H1 (cell line): ENCODE measurements at places on chromosomes 13 and 19. TPM values are rescaled to one million over a fixed set of nuclear protein-coding genes. Genes with fewer than 3 reads are reported as not detected.
A peak's percentile ranks its signal among the peaks of the same experiment; 100 is the strongest.

RDH8 gene
- polyA plus RNA-seq, result 0.38 and 0.58 TPM in 2 replicates

CEACAM4 gene
- polyA plus RNA-seq, result not detected in 2 replicates

ZNF439 gene
- polyA plus RNA-seq, result 0.05 and 0.09 TPM in 2 replicates

FGF21 gene
- polyA plus RNA-seq, result 0.80 and 2.2 TPM in 2 replicates

SPINT2 gene
- polyA plus RNA-seq, result 294 and 376 TPM in 2 replicates

FAM83E gene
- polyA plus RNA-seq, result 1.8 and 2.5 TPM in 2 replicates

- DNase-seq, result no peak
These were observed 5.9 kb upstream of the ZNF551 start for GRCh38 chr19:57675881-57676280.

DNA sequence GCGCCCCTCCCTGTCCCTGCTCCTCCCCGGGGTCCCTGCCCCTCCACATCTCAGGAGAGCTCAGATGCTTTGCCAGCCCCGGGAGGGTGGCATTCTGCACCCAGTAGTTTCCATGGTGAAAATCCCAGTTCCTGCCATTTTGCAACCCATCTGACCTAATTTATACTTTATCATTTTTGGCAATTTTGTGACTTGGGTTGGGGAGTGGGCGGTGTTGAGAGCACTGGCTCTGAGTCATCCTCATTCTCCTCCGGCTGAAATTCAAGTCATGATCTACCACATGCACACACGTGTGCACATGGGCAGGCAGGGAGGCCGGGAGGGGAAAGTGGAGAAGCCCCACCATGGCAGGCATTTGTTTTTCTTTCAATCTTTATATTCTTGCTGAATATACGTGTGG lies 208.6 kb downstream of the URI1 start:
- DNase-seq, result no peak

- DNase-seq, result peak; percentile 98
These were observed at the start of gene UNC13A for GRCh38 chr19:17687857-17688784. Gene UNC13A, minus strand, starts transcription at chr19:17688354. Its CDS starts 155 bp downstream, at chr19:17688199.

DNA sequence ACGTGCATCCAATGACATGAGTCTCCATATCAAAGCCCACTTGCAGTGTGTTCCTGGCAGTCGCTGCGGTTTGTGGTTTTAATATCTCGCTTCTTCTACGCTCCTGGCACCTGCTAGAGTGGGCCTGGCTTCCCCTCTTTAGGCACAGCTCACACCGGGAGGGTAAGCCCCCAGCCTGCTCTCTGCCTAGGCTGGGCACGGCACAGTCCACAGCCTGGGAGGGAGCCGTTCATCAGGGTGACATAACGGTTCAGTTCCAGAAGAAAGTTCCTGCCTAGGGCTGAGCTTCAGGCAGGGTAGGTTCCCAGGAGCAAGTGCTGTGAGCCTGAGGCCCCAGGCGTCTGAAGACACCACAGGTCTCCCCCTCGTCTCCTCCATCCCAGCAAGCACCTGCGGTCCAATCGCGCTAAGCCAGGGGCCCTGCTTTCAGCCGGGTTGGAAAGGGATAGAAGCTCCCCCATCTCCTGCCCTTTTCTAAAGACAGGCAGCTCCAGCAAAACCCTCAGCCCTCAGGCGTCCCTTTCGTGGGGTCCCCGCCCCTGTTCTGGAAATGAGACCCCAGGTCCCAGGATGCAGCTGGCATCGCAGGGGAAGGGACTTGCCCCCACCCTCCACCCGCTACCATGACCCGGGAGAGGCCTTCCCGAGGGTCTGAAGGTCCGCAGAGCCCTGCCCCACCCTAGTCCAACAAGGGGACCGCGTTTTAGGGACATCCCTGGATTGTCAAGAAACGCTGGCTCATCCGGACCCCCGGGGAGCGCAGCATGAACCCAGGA lies 121.6 kb upstream of the ZNF507 start:
- no peak for DNase-seq

GRCh38 chr19:57465680-57466381 lies 8.9 kb upstream of the VN1R1 start:
- no peak for DNase-seq

DNA sequence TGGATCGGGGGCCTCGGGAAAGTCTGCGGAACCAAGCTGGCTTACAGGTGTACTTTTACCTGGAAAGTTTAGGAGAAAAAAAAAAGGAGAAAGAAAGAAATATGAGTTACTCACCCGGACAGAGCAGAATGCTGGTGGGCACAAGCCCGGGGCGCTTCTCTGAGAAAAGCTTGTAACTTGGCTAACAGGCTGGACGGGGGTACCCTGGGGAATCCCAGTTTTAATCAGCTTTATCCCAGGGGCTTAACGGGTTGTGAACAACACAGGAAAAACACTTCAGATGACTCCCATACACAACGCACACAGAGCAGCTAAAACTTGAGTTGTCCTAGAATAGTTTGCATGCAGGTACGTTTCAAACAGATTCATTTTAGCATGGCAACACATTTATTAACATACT lies 37.3 kb downstream of the KLF2 start:
- no peak for DNase-seq

DNA sequence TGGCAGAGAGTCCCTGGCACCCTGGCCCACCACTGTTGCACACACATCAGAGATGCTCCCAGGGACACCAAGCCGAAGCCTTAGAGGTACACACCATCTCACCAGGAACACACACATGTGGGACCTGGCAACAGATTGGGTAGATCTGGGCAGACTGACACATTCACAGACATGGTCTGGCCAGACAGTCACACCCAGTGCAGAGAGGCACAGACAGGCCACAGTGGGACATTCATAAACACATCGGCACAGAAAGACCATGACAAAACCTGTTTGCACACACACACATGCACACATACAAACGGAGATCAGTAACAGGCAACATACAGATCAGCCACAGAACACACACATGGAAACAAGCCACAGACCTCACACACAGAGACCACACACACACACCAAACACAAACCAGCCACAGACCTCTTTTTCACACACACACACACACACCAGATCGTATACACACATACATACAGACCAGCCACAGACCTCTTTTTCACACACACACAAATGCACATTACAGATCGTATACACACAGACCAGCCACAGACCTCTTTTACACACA lies 6.3 kb upstream of the JUNB start:
- no peak for DNase-seq

DNA sequence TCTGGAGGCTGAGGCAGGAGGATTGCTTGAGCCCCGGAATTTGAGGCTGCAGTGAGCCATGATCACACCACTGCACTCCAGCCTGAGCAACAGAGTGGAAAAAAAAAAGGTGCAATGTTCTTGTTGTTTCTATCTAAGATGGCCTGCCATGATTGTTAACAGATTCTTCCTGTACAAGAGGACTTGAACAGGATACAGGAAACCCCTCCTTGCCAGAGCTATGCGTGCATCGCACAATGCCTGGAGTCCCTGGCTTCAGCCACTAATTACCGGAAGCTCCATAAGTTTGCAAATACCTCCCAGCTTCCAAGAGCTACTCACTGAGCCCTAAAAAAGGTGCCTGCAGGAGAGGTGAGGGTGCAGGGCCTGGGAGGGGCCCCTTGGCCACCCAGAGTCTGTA lies 13.1 kb upstream of the HIF3A start:
- DNase-seq, result no peak

GRCh38 chr13:75368167-75368566 lies 113.8 kb downstream of the TBC1D4 start:
- DNase-seq, result no peak

GRCh38 chr13:99467764-99468163 lies 33.5 kb upstream of the TM9SF2 start:
- DNase-seq, result no peak

DNA sequence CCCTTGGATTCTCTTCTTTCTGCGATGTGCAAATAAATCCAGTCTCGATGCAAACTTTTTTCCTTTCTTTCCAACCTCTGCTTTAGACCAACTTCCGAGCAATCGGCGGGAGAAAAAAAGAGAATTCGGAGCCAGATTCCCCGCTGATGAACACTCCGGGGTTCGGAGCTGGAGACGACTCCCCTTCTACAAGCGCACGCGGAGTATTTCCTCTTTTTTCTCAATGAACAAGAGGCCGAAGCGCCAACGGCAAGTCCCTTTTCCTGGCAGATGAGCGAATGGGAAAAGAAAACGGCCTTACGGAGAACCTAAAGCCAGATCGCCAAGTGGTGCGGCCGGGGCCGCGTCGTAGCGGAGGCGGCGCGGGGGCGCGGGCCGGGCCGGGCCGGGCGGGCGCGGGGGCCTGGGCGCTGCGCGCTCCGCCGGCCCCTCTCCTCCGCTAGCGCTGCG lies 250 bp downstream of the SPRY2 start:
- no peak for DNase-seq

- DNase-seq, result no peak
These were observed 1.2 kb downstream of the PRDX2 start for GRCh38 chr19:12800466-12800770.

DNA sequence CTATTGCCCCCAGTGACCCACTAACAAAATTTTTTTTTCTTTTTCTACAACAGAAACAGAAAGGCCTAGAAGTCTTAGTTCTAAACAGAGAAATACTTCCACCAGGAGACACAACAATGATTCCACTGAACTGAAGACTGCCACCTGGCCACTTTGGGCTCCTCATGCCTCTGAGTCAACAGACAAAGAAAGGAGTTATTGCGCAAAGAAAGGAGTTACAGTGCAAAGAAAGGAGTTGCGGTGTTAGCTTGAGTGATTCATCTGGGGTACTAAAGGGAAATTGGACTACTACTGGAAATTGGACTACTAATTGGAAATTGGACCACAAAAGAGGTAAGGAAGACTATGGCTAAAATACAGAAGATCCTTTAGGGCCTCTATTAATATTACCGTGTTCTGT lies 116.6 kb downstream of the PCDH17 start:
- DNase-seq, result no peak

DNA sequence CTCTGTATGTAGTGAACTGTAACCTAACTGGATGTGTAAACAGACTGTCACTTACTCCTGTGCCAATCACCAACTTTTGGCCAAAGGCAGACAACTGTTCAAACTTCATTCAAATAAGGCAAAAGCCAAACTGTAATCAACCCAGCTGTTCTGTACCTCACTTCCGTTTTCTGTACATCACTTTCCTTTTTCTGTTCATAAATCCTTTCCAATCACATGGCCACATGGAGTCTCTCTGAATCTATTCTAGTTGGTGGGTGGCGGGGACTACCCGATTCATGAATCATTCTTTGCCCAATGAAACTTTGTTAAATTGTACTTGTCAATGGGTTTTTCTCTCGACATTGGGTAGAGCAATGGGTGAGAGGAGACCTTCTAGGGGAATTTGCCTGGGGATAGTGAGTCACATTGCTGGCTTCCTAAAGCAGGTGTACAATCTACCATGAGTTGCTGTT lies 178.3 kb upstream of the RFC3 start:
- no peak for DNase-seq

- no peak for DNase-seq
These were observed 9.4 kb upstream of the LRRC63 start for GRCh38 chr13:46202188-46202795.

GRCh38 chr19:48491793-48492123 lies 19.9 kb downstream of the LMTK3 start:
- DNase-seq, result no peak

- DNase-seq, result no peak
These were observed 4.6 kb upstream of the KBTBD6 start for GRCh38 chr13:41137241-41137640.

GRCh38 chr13:111480976-111481375 lies 160.5 kb downstream of the TEX29 start:
- no peak for DNase-seq

GRCh38 chr19:397941-398706 lies 10.8 kb downstream of the C2CD4C start:
- no peak for DNase-seq

- DNase-seq, result no peak
These were observed at the start of gene KCTD12 for GRCh38 chr13:76886292-76887075. Gene KCTD12, minus strand, starts transcription at chr13:76886405. Its CDS starts 257 bp downstream, at chr13:76886148.

GRCh38 chr13:51576754-51577153 lies 7.5 kb upstream of the WDFY2 start:
- no peak for DNase-seq

- no peak for DNase-seq
These were observed 960 bp downstream of the PPFIA3 start for GRCh38 chr19:49120325-49120683.

- DNase-seq, result peak; percentile 95
These were observed at the start of gene ZNF14 for GRCh38 chr19:19732579-19733501. Gene ZNF14, minus strand, starts transcription at chr19:19733112. Its CDS starts 154 bp downstream, at chr19:19732958.
